Prostate gland (tissue), 2 donors: ENCODE measurements at places on chromosomes 3 and 15.

GRCh38 chr3:29484633-29485032 is 203.8 kb downstream of the RBMS3 start:
- DNase-seq, result no peak

DNA sequence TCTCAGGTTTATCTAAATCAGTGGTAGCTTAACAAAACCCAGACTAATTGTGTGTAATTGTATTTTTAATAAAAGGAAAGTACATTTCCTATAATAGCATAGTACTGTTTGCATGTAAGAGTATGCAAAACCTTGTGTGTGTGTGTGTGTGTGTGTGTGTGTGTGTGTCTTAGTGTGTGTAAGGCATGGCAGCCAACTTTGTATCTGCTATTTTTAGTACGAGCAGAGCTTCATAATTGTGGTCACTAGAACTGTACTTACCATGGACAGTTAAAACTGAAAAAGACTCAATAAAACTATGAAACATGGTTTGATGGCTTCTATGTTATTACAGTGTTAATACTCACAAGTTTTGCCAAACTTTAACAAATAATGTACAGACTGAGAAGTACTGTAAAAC is 6.2 kb downstream of the P2RY1 start:
- DNase-seq, result no peak

DNA sequence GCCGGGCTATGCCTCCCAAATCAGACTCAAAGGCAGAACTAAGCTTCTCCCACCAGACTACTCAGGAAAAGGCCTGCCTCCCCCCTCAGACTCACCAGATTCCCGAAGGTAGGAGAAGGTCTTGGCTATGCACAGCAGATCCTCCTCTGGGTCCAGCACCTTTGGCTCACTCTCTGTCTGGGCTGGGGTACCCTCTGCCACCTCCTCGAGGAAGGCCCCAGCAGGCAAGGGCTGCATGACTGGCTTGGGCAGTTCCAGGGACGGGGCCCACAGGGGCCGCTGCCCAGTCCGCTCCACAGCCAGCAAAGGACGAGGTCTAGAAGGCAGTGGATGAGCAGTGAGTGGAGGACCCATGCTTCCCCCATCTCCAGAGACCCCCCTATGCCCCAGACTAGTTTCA is 3.3 kb downstream of the CISH start:
- DNase-seq, result no peak

GRCh38 chr15:64246364-64247189 is 83.8 kb upstream of the PPIB start:
- no peak for DNase-seq

DNA sequence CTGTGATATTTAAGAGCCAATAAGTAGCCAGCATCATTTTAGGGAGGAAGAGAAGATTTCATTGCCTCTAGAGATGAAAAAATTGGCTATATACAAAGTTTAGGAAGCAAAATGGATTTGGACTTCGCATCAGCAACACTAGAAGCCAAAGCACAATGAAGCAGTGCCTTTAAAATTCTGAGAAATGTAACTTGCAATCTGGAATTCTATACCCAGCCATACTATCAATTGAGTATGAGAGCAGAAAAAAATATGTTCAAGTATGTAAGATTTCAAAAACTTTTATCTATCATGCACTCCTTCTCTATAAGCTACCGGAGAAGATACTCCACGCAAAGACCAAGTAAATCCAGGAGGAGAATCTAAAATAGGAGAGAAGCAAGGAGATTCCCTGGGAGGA is 47.4 kb upstream of the ATP13A3 start:
- no peak for DNase-seq

DNA sequence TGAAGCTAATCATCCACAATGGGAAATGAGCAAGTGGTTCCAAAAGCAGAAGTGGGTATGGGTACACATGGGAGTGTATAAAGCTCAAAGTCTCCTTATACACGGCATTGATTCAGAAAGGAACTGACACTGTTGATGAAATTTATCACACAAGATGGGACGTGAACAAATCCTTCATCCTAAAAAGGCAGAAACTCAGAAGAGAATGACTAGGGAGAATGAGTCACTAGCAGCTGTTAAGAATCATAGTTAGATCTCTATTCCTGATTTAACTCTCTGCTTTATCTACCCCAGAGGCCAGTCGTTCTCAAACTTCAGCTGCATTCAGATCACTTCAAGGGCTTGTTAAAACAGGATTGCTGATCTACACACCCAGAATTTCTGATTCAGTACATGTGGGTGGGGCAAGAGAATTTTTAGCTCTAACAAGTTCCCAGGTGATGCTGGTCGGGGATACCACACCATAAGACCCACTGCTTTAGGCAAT is 97.7 kb upstream of the PHLDB2 start:
- DNase-seq, result no peak

GRCh38 chr15:66859688-66860253 is 157.7 kb downstream of the SMAD6 start:
- no peak for DNase-seq

DNA sequence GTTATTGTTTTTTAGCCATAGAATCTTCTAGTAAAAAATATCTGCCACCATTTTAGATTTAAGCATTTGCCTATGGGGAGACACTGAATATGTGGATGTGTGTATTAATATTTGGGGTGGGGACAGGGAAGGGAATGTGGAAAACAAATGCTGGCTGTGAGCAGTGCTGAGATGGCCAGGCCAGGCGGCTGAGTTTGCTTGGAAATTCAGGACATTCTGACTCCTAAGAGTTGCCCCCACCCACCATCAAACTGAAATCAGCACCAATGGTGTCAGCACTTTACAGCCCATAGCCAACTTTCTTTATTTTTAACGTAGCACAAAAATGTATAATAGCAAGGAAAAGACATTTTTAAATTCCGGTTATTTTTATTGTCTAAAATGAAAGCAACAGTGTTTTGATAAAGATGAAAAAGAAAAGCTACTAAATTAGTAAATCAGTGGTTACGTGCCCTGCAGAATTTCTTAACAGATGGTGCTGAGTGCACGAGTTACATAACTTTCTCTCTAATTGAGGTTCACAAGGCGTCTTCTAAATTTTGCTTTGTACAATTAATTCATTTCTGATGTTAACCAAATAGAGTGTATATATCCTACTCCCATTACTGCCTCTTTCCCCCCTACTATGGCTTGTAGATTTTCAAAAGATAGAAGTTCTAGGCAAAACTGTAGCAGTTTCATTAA is 34.0 kb downstream of the B3GALNT1 start:
- DNase-seq, result no peak

- DNase-seq, result no peak
Observed at GRCh38 chr3:47065058-47065457, 85.6 kb downstream of the NBEAL2 start.

DNA sequence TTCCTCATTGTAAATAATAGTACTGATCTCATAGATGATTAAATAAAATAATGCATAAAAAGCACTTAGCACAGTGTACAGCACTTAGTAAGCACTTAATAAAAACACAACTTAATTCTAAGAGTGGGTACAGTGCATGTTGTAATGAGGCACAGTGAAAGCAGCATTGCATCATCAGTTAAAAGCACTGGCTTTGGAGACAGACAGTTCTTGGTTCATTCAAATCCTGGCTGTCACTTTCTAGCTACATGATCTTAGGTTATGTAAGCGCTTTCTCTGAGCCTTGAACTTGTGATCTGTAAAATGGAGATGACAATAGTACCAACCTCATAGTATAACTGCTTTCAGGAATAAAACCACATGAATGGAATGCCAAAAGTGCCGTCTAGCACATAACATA is 151.5 kb downstream of the DPH6 start:
- no peak for DNase-seq

DNA sequence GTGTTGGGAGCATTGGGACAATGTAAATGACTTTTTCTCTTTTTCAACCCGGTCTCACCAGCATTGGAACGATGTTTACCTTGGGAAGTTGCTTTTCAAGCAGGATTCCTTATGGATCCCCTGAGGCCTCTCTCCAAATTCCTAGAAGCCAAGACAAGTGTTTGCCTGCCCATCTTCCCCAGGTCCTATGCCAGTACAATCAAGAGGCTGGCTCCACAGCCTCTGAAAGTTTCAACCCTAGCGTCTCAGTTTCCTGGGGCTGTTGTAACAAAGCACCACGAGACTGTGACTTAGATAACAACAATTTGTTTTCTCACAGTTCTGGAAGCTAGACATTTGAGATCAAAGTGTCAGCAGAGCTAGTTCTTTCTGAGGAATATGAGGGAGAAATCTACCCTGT is 347.2 kb upstream of the UMPS start:
- DNase-seq, result no peak

DNA sequence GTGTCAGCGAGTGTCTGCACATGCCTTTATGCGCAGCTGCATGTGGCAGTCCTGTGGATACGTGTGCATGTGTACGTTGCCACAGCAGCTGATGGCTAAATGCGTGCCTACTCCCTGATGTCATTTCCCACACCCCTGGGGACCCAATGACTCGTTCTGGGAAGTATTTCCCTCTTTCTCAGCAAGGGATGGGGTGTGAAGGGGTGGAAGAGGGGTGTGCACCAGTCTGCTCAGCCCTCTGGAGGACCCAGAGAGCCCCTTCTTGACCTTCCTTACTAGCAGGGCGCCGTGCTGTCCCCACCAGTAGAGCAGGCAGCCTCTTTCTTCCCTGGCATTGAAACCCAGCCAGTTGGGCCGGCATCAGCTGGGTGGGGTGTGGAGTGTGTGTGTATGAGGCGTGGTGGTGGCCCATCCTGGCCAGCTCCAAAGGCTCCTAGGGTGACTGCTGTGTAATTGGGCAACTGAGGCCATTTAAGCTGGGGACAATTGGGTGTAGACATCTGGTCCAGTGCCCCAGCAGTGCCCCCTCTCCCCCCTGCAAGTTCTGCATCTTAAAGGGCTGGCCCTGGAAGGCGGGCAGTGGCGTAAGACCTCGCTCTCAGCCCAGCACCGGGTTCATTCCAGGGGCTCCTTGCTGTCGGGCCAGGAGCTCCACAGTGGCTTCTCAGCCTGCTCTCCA is 19.2 kb downstream of the SNX33 start:
- no peak for DNase-seq

GRCh38 chr3:22106213-22106896 is 355.3 kb upstream of the ZNF385D start:
- no peak for DNase-seq

DNA sequence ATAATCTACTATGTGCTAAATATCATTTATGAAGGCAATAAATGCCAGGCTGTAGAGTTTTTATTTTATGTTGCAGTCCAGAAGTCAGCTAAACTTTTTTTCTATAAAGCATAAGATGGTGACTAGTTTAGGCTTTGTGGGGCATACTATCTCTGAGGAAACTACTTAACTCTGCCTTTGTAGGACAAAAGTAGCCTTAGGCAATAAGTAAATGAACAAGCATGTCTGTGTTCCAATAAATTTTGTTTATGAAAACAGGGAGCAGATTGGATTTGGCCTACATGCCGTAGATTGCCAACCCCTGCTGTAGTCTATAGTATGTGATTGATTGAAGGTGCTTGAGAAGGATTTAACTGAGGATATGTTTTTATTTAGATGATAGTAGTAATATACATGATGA is 502.5 kb upstream of the NAALADL2 start:
- no peak for DNase-seq

DNA sequence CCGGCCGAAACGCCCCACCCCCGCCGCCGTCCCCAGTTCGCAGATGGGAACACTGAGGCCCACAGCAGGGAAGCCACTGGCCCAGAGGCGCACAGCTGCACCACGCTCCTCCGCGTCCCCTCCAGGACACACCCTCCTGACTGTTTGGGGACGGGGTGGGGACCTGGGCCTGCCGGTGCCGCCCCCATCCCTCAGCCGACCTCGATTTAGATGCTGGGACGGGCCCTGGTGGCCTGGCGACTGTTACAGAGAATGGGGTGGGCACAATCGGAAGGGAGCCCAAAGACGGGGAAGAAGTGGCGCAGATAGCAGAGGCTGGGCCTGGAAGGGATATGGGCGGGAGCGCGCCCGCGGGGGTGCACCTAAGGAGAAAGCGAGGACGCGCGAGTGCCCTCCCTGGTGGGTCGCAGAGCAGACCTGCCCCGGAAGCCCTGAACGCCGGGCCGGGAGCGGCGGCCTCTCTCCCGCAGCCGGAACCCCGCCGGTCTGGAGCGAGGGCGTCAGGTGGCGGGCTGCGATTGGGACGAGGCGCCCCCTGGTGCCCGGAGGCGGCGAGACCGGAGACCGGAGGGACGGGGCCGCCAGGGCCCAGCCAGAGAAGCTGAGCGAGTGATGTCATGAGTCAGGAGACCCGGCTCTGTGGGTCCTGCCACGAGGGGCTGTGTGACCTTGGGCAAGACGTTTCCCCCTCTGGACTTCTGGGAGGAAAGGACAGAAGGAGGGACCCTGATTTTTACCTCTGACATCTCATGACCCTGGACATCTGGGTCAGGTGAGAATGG is 78.4 kb downstream of the IQSEC1 start:
- peak; percentile 82 for DNase-seq

- peak; percentile 89 for DNase-seq
Observed at GRCh38 chr15:90160781-90161727, 40.1 kb upstream of the SEMA4B start.

DNA sequence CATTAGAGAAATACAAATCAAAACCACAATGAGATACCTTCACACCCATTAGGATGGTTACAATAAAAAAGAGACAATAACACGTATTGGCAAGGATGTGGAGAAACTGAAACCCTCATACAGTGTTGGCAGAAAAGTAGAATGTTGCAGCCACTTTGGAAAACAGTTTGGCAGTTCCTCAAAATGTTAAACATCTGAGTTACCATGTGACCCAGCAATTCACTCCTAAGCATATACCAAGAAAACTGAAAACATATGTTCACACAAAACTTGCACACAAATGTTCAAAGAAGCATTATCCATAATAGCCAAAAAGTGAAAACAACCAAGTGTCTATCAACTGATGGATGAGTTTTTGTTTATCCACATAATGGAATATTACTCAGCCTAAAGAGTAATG is 166.9 kb upstream of the FAM3D start:
- no peak for DNase-seq

DNA sequence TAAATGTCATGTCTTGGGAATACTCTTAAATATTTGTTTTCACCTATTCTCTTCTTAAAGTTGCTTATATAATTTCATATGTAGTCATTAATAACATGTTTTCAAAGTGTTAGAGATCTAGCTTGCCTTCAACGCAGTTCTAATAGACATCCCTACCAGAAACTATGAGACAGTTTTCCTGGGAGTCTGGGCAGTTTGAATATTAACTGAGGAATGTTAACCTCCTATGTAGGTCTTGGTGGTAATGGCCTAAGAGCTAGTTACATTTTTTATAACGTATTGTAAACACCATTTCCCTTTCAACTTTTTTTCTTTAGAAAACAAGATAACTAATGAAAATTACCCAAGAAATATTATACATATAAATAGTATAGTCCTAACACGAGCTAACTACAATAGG is 328.2 kb downstream of the TIGIT start:
- DNase-seq, result no peak
